Cerebellar cortex (tissue), 1 donor: ENCODE measurements at places on chromosomes 2 and 18.

- DNase-seq, result peak; percentile 30
Measured at GRCh38 chr2:178477443-178478129, 814 bp downstream of the FKBP7 start.

DNA sequence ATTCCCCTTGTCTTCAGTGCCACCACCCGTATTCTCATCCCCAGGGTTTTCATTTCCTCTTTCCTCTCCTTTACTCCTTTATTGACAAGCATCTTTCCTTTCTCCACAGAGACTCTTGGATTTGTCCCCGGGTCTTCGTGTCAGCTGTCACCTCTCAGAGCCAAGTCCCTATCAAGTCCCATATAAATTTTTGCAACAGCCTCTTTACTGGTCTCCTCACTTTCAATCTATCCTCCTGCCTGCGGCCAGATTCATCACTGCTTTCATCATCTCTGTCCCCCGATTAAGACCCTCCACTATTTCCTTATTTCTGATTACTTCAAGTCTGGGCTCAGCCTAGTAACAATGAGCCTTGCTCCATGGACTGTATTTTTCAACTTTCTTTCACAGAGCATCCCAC is 113.8 kb downstream of the CTAGE1 start:
- DNase-seq, result no peak

GRCh38 chr2:3149441-3150217 is 228.0 kb downstream of the EIPR1 start:
- no peak for DNase-seq

DNA sequence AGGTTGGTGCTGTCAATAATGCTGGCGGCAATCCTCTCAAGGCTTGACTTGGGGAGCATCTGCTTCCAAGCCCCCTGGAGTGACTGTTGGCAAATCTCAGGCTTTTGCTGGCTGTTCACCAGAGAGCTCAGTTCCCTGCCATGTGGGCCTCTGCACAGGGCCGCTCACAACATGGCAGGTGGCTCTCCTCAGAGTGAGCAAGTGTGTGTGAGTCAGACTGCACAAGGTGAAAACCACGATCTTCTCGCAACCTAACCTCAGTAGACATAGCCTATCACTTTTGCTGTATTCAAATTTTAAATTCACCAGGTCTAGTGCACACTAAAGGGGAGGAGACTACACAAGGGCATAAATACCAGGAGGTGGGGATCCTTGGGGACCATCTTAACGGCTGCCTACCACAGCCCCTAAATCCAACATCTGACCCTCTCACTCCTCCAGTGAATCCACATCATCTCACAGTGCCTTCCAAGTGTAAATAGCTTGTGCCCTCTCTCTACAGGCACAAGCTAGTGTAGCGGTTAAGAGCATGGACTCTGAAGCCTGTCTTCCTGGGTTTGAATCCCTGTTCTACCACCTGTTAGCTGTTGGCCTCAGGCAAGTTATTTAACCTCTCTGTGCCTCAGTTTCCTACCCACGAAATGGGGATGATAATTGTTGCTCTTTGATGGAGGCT is 187.7 kb upstream of the CXCR4 start:
- DNase-seq, result peak; percentile 94

DNA sequence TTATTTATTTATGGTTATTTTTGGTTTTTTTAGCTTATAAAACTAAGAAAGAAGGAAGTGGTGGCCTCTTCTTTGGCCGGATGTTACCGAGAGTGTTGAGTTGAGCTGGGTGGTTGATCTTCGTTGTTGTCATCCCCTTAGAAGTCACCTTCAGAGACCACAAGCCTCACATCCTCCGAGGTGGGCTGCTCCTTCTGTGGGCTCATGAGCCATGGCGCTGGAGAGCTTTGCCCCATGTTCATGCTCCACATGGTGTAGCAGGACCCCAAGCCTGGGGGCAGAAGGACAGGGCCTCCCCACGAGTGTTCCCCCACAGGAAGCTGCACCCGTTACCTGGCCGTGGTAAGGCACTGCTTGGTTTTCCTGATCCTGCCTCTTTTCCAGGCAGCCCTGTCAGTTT is 23.4 kb downstream of the SNTG2 start:
- DNase-seq, result no peak

DNA sequence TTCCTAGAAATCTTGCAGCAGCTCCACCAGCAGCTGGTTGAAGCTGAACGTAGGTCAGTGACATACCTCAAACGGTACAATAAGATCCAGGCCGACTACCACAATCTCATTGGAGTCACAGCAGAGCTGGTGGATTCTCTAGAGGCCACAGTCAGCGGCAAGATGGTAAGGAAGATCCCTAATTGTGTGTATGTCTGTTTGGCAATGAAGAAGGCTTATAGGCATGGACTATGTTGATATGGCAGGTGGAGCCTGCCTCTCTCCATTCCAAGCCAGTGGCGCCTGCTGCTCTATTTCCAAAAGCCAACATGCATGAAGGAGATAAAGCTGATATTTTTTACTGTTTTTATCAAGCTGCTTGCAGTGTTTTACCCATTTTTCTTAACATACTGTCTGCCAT is 36.8 kb downstream of the ARMC9 start:
- no peak for DNase-seq

DNA sequence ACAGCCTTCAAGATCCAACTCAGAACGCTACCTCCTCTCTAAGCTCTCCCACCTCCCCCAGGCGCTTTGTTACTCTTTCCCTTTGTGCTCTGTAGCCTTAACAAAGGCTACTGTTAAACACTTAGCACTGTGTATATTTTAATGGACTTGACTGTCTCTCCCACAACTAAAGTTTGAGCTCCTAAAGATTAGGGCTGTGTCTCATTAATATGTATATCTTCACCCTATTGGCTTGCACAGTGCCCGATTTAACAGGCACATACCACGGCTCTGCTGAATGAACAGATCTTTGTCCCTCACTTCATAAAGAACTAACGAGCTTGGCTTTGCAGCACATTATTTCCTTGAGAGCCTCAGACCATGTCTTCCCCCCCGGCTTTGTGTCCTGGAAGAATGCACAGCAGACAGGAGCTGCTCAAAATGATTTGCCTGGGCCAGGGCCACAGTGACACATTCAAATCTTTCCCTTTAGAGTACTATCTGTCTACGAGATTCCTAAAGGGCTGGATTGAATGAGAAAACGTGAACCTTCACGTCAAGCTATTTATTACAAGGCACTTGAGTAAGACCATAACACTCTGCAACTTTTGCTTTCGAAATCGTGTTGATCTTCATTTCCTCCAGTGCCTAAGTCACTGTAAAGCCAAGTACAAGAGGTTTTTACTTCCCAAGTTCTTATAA is 22.1 kb downstream of the ABHD3 start:
- DNase-seq, result no peak

DNA sequence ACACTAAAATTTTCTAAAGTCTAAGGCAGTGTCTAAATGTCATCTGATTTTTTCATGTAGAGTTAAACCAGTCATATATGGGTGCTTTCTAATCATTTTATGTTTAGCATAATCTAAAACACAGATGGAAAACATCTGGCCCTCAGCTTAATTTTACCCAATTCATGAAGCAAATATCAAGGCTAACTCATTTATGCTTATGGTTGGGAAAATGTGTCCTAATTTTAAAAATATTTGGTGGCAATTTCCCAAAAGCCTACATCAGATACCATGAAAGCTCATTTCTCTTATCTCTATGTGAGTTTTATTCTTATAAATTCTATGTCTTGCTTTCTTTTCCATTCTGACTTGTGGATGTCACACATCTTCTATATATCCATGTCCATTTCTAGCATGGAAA is 7.2 kb downstream of the SP5 start:
- no peak for DNase-seq

DNA sequence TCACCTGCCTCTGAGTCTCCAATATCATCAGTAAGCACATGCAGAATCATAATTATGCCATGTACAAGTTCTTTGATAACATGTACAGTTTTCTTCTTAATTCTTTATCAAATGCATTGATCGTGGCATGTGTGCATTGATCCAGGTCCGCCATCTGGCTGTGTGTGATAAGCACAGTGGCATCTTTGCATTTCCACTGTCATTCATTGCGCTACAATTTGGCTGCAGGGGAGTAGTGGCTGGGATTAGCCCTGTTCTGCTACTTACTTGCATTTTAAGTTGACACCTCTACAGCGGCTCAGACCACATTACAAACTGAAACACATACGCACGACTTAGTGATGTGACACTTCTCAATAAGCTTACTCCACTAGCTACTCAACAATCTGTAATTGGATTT is 83.6 kb upstream of the OTX1 start:
- DNase-seq, result no peak

DNA sequence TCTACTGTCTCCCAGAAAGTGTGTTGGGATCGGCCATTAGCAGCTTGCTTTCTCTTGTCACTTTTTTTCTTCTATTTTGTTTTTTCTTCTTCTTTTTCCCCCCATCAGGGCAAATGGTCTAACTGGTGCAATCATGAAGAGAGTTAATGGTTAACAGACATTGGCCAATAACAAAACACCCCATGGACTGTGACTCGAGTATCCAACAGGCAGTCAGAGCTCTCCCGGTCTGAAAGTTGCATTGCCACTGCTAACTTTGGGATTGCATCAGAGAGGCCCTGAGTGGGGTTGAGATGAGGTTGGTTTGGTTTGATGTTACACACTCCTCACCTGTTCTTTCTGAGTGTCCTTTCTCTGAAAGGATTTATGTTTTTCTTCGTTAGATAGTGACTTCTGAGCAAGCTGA is 12.9 kb upstream of the SNORC start:
- no peak for DNase-seq

DNA sequence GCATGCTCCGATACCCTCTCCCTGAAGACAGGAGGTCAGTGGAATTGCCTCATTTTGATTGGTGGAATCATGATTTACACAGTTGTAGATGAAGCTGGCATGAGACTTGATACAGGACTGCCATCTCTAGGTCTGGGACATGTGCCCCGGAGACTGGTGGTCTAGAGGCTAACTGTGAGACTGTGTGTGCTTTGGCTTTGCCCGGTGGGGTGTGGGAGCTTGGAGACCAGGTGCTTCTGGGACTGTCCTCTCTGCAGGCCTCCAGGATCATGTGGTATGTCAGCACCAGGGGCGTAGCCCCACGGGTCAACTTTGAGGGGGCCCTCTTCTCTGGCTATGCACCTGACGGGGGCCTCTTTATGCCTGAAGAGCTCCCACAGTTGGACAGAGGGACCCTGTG is 2.7 kb downstream of the THNSL2 start:
- no peak for DNase-seq

GRCh38 chr2:236940916-236941520 is 144.7 kb upstream of the COPS8 start:
- no peak for DNase-seq

DNA sequence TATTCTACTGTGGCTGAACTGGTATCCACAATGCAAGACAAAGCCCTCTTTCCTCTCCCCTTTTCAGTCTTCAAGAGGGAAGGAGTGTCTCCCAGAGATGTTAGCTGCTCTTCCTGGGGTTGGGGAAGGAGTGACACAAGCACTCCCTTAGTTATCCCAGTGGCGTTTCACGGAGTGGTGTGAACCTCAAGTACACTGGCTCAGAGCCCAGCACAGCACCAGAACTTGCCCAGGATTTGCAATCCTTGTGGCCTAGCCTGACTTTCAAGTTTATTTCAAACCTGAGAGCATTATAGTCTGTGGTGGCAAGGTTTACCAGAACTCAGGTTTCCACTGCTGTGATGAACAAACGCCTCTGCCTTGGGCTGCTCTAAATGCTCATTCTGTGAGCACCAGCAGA is 162.5 kb downstream of the CCDC102B start:
- no peak for DNase-seq

GRCh38 chr2:207241198-207241597 is 75.5 kb upstream of the KLF7 start:
- DNase-seq, result no peak

DNA sequence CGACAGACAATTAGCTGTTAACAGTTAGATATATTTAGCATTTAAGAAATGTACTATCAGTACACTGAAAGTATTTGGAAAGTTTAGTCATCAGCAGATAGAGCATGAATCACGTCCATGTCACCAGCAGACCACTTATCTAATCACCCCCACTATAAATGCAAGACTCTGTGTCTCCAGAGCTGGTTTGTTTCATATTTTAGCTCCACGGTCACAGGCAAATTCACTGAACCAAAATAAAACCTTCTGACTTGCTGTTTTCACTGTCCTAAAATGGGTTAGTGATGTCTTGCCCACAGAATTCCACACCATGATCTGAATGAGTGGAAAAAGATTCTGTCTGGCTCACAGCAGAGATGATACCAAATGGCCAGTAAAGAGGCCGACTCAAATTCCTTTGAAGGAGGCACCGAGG is 64.9 kb downstream of the CDH2 start:
- DNase-seq, result no peak

DNA sequence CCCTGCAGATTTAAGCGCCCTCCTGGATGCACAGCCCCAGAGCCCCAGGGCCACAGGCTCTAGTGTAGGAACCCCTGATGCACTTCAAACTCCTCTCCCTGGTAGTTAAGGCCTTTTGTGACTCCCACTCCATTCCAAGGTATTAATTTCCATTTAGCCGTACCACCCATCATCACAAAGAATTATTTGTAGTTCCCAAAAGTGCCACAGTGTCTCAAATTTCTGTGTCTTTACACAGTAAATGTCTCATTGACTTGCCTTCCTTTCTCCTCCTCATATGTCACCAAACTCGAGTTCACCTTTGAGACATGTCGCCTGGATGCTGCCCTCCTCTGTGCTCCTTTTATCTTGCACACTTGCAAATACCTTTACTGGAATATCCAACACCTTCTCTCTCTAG is 25.9 kb downstream of the PECR start:
- DNase-seq, result no peak

GRCh38 chr2:197626965-197627625 is 48.3 kb downstream of the RFTN2 start:
- DNase-seq, result no peak

DNA sequence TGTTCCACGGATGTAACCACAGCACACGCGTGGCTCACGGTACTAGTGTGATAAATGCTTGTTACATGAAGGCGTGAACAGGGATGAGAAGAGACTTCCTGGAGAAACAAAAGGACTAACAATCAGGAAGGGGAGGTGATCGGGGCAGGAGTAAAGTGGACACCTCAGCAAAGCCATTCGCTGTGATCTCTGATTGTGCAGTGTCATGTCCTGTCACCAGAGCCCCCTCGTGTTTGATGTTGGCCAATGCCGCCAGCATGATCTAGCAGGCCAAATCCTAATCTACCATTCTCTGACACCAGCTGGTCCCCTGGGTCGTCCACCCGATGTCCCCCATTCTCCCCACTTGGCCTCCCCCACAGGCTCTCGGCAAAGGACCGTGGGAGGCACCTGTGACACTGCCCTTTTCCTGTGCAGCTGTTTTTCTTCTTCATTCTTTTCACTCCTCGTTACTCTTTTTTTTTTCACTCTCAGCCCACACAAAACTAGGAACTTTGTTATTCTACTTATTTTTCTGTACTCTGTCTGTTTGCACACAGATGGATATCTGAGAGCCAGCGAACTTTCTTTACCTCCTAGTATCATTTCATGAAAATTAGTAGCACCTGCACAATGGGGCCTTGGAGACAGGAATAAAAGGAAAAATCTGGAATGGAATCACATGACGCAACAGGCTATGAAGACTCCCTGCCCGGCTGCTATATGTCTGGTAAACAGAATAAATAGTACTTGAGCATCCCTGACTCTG is 146.8 kb downstream of the TGIF1 start:
- DNase-seq, result peak; percentile 74
